Ascending aorta (tissue), 2 donors: ENCODE measurements at places on chromosomes 4 and X. TPM values are rescaled to one million over a fixed set of nuclear protein-coding genes. Genes with fewer than 3 reads are reported as not detected.

PHF8 gene
- 41.6 TPM for total RNA-seq

NSG1 gene
- not detected for total RNA-seq

QRFPR gene
- 0.21 TPM for total RNA-seq

ODAPH gene
- total RNA-seq, result not detected

FGFBP2 gene
- not detected for total RNA-seq

PDCL2 gene
- not detected for total RNA-seq

CCDC110 gene
- total RNA-seq, result not detected

XPNPEP2 gene
- 7.7 TPM for total RNA-seq

HTR2C gene
- total RNA-seq, result not detected

GLRA3 gene
- not detected for total RNA-seq

SUPT20HL1 gene
- total RNA-seq, result 1.7 TPM

XK gene
- 0.53 TPM for total RNA-seq

TMPRSS11A gene
- total RNA-seq, result not detected
